ENCODE measurements at places on chromosomes 2 and 18.

DNA sequence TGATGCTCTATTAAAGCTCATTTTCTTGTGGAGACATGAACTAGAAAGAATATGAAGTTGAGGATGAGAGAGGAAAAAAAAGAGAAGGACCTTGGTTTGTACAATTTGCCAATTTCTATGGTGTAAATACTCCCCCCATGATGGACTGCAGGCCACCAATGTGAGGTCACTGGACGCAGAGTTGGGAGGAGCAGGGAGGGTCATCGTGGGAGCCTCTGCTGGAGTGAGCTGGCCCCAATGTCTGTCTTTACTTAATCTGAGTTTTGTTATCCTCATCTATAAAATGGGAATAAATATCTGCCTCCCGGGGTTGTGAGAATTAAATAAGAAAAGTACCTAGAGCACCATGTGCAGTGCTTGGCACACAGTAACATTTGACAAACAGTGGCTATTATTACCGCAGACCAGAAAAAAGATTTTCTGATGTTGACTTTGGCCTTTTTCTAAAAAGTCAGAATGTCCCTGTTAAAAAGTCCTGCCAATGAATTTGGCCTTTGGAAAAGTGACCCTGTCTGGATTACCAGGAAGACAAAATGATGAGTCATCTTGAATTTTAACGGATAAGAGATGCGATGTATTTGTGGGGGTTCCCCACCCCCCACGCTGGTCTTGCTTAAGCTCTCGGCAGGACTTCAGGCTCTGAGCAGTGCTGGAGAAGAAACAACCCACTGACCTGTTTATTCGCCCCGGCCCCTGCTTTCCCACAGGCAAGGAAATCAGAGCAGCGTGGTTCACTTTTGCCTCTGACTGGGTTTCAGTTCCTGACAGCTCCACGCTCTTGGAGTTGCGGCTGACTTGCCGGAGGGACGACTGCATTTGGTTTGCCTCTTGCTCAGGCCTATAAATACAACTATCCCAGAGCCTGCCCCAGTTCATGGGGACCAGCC, 50.3 kb upstream of the FOSL2 start:
- DNase-seq, result no peak

DNA sequence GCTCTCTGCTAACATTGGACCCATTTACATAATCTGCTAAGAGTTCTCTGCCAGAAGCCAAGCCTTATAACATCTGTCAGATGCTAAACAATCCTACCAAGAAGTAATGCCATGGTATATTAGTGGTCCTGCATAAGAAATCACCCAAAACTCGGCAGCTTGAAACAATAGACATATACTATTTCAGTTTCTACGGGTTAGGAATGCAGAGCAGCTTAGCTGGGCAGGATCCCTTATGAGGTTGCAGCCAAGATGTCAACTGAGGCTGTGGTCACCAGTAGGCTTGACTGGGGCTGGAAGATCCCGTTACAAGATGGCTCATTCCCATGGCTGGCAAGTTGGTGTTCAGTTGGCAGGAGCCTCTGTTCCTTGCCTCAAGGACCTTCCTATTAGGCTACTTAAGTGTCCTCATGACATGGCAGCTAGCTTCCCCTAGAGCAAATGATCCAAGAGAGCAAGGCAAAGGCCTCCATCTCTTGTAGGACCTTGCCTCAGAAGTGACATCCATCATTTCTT, 25.1 kb upstream of the SOS1 start:
- no peak for DNase-seq

GRCh38 chr2:173741759-173742158, 223.4 kb downstream of the SP3 start:
- DNase-seq, result no peak

DNA sequence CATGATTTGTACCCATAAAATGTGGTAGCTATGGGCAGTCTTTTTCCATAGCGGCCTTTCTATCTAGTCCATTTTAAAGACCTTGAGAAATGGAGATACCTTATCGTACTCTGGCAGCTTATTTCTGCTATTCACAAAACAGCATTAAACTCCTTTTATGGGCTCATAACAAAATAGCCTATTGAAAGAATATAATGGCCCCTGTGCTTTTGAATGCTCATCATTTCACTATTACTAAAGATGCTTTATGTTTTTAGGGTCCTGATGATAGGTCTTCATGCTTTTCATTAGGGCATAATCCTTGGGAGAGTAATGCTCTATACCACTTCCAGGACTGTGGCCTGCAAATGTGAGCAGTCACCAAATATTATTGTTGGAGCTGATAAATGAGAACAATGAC, 7.3 kb upstream of the TMEM178A start:
- DNase-seq, result no peak

DNA sequence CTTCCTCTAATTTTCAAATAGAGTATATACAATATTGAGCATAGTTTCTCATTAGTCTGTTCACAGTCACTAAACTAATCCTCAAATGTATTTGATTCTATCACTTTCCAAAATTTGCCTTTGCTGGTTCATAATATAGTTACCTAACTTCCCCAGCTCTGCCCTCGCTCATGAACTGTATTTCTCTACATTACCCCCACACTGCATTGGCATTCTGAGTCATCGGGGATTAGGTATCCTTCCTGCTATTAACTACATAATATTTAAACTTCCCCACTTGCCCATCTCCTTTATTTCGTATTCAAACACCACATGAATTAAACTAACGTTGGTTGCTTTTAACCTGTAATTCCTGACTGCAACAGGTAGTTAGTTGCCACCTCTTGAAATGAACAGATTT, 14.8 kb upstream of the CLASP1 start:
- DNase-seq, result no peak

- no peak for DNase-seq
These were observed 1727.3 kb downstream of the SUCLG1 start for GRCh38 chr2:82731824-82732223.

GRCh38 chr2:14136030-14136429, 496.5 kb upstream of the LRATD1 start:
- DNase-seq, result no peak

All from CD4-positive, alpha-beta T cell (primary cell).